ENCODE measurements at places on chromosomes 4 and X. TPM values are rescaled to one million over a fixed set of nuclear protein-coding genes. Genes with fewer than 3 reads are reported as not detected.

DNA sequence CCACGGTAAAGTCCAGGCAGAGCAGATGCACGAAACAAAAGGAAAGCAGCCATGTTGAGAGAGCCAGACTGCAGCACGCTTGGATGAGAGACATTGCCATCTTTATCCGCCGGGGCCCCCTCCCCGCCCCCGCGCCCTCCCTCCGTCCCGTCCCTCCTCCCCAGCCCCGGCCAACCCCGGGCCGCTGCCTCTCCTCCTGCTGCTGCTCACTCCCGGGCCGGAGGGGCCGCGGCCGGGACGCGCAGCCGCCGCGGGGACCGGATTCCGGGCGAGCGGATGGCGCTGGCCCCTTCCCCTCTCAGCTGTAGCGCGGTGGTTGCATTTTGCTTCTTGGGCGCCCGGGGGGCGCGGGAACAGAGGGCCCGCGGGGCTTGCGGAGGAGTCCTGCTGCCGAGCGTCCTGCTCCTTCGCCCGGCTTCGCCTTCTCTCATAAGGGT lies 542 bp downstream of the RNF150 start:
- no peak for DNase-seq

PSAPL1 gene
- total RNA-seq: 0.12 TPM

GRCh38 chrX:136665258-136665900 lies 17.4 kb downstream of the CD40LG start:
- DNase-seq: no peak

- DNase-seq: no peak
These were observed 17.2 kb downstream of the FLNA start for GRCh38 chrX:154357205-154357604.

ATP2B3 gene
- not detected for total RNA-seq

DNA sequence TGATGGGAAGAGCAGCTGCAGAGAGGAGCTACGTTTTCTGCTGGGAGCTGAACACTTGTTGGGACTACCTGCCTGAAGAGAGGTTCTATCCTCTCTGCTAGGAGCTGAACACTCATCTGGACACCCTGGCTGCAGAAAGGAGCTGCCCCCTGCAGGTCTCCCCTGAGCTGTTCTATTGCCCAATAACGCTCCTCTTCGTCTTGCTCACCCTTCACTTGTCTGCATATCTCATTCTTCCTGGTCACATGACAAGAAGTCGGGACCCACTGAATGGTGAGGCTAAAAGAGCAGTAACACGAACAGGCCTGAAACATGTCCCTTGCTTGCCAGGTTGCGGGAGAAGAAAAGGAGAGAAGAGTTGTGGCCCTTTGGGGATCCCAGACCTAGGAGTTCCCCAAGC lies 27.8 kb downstream of the NAA11 start:
- DNase-seq: no peak

DNA sequence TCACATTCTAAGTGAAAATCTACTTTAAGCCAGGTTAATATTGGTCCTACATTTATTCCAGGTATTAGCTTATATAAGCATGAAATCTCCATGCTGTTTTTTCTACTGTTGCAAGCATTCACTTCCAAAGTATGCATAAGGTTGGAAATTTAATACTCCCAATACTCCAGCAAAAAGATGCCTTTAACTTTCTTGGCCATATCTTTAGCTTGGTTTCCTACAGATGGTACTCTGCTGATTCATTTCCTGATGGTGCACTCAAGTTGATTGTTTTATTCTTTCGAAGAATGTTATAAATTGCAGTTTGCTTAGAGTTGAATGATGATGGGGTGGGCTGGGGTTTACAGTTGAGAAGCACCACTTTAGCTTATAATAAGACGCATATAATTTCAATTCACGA lies 330.2 kb downstream of the PTTG2 start:
- no peak for DNase-seq

DNA sequence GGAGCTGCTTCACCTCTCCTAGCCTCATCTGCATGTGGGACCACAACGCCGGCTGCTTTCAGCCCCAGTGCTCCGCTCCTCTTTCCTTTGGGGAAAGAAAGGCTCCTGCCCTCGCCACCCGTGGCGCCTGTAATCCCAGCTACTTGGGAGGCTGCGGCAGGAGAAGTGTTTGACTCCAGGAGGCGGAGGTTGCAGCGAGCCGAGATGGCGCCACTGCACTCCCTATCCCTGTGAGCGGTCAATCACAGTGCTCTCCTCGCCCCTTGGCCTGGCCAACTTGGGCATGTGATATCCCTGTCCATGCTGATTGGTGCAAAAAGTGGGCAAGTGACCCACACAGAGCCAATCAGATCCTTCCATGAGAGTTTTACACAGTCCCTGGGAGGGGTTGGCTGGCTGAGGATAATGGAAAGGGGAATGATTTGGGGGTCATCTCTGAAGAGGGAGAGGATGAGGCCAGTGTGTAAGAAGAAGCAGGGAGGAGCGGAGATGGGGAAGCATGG lies 56.2 kb downstream of the WFS1 start:
- no peak for DNase-seq

TMPRSS11F gene
- total RNA-seq: not detected

RPA4 gene
- total RNA-seq: not detected

KLF8 gene
- total RNA-seq: 6.9 TPM

- DNase-seq: no peak
These were observed 199.5 kb downstream of the AFAP1 start for GRCh38 chr4:7739918-7740865.

ATP1B4 gene
- 0.90 TPM for total RNA-seq

ART3 gene
- total RNA-seq: 139 TPM

ATP8A1 gene
- total RNA-seq: 25.8 TPM

FAM114A1 gene
- 57.7 TPM for total RNA-seq

DNA sequence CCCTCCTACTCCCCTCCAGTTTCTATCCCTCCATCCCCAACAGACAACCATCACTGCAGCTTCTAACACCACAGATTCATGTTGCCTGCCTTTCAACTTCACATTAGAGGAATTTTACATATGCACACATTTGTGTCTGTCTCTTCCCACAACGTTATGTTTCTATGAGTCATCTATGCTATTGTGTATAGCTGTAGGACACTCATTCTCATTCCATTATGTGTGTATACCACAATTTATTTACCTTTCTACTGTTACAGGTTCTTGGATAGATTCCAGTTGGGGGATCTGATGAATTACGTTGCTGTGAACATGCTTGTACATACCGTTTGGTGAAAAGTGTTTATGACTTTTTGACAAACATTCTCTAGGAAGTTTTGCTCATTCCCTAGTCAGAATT lies 58.8 kb upstream of the TRPC3 start:
- no peak for DNase-seq

- no peak for DNase-seq
These were observed 87.9 kb downstream of the TET2 start for GRCh38 chr4:105234582-105234981.

DNA sequence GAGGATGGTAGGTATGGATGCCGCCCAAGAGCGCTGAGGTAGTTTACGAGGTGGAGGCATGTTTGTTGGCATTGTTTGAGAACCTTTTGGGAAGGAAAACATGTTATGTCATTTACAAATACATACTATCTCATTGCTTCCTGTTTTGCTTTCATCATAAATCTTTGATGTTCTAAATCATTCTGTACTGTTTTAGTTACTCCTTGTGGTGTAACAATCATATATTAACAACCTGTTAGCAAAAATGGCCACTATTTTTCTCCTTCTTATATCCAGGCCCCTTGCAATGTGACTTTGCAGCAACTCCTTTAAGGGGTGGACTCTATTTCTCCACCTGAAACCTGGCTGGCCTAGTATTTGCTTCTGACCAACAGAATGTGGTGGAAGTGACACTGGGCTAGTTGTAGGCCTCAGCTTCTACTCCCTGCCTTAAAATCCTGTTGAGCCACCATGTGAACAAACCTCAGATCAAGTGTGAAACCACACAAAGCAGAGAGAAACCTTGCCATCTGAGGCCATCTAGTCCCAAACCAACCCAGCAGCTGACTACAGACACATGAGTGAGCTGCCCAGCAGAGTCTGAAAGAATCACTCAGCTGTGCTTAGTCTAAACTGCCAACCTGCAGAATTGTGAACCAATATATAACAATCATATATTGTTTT lies 15.8 kb upstream of the CXorf38 start:
- DNase-seq: no peak

Data from right atrium auricular region (tissue), 2 donors.